ENCODE measurements at places on chromosomes 13 and 19. TPM values are rescaled to one million over a fixed set of nuclear protein-coding genes. Genes with fewer than 3 reads are reported as not detected.

- no peak for DNase-seq
These were observed 56.1 kb downstream of the KDM4B start for GRCh38 chr19:5025027-5025426.

ALDH16A1 gene
- 94.0 TPM for total RNA-seq

- DNase-seq = peak; percentile 76
These were observed at the start of gene MAST3 for GRCh38 chr19:18097217-18097992. TSS of gene MAST3 (plus strand) at chr19:18097778. CDS start at chr19:18097793, 15 bp downstream.

SLC10A2 gene
- total RNA-seq = not detected

S1PR5 gene
- total RNA-seq = 0.27 TPM

DNA sequence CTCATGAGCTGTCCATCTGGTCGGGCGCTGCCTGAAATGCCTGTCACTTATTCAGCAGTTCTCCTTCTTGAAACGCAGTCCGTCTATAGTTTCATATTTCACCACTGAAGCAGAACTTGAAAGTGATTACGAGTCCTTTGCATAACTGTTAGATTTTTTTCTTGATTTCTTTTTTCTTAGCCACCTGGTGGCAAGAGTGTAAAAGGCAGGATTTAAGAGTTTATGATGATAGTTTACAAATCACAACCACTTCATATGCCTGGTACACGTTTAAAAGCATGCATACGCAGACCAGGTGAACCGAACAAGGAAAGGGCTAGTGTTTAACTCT lies 45.8 kb downstream of the GGACT start:
- peak; percentile 40 for DNase-seq

- no peak for DNase-seq
These were observed 58.5 kb downstream of the TRPM4 start for GRCh38 chr19:49216071-49216470.

FBXO17 gene
- total RNA-seq = 0.27 TPM

PIK3R2 gene
- 19.9 TPM for total RNA-seq

SMIM44 gene
- not detected for total RNA-seq

GRCh38 chr13:48818495-48819356 lies 157.0 kb upstream of the FNDC3A start:
- DNase-seq = no peak

SLC1A6 gene
- total RNA-seq = 15.3 TPM

- DNase-seq = peak; percentile 72
These were observed 39.1 kb downstream of the GPR12 start for GRCh38 chr13:26721251-26722121.

DNA sequence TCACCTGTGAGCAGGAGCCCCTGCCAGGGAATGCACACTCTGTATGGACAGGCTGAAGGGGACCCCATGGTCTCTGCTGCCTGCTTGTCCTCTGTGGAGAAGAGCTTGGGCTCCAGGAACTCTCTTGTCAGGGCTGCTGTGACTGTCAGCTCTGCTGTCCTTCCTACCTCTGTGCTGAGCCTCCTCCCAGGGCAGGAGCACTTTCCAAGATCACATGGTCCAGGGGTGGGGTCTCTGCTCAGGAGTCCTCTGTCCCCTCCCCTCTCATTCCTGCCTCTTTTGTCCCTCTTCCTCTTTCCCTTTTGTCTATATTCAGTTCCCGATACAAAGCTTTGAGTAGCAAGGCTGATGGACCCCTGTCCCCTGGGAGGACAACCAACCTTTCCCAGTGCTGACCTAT lies at the start of gene CEACAM7:
Gene CEACAM7 (minus strand): TSS at position 173 of the 400 bp plus-strand sequence. CDS start 105 bp downstream, at position 68.
- DNase-seq = no peak

GRCh38 chr19:16519230-16519687 lies 23.0 kb downstream of the CHERP start:
- DNase-seq = no peak

DNA sequence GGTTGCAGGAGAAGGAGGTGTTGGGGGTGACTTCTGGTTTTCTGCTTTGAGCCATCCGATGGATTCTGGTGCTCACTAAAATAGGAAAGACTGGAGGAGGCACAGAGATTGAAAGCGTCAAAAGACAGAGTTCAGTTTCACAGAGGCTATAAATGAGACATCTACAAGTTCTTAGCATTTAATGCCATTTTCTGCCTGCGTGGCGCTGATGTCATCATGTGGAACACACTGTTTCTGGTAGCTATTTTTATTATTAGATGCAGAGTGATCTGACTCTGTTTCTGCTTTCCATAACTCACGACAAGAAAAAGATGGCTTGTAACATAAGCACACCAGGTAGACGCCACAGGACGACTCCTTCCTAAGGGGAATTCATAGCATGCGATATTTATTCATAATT lies 3.3 kb upstream of the SLC39A3 start:
- DNase-seq = no peak

DNA sequence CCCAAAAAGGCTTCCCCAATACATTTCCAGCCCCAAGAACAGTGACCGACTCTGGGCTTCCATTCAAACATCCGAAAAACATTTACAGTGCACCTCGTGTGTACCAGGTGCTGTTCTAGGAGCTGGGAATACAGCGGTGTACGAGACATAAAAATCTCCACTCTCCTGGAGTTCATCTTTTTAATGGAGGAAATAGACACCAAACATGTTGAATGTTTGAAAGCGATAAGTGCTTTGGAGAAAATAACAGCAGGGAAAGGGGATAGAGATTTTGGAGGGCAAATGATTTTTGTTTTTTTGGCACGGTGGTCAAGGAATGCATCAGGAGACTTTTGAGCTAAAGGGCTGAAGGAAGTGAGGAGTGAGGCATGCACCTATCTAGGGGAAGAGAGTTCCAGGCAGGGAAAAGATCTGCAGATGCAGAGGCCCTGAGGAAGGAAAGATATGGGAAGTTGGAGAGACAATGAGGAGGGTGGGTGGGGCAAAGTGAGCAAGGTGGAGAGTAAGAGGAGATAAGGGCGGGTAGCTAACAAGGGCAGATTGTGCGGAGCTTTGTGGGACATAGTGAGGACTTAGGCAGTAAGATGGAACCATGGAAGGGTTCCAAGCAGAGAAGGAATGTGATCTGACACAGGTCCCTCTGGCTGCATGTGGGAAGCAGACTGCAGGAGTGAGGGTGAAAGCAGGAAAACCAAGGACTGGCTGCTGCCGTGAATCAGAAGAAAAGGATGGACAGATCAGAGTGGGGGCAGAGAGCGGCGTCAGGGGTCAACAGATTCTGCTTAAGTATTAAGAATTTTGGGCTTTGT lies 703 bp upstream of the FBL start:
- DNase-seq = no peak

DNA sequence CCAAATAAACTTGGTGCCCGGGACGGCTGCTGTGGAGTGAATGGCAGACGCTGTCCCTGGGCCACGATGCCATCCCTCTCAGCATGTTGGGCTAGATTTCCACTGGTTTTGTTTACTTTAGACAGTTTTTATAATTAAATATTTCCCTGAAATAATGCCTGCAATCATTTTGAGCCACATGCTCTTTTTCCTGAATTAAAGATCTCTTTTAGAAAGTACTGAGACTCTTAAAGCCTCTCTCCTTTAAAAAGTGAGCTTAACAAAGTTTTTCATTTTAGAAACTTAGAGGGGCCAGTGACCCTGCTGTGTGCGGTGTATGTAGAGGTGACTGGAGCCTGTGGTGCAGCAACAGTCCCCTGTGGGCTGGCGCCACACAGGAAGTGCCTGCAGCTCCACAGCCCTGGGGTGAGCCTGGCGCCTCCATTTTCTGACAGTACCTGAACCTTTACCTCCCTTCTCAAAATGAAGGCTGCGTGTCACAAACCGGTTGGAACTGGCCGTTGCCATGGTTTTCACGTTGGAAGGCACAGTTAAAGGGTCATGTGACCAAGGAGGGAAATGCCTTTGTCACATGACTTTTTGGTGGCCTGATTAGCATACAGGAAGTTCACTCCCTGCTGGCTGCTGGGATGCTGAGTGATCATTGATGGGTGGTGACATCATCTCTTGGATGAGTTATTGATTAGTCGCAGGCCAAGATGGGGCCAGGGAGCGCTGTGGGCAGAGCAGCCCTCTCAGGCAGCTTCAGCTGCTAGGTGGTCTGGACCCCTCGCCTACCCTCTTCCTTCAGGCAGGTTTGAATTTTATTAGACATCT lies 26.3 kb downstream of the TSSK6 start:
- DNase-seq = peak; percentile 78

- no peak for DNase-seq
These were observed 1169.7 kb downstream of the DIAPH3 start for GRCh38 chr13:58994077-58994476.

- no peak for DNase-seq
These were observed 6.1 kb downstream of the RNF6 start for GRCh38 chr13:26216042-26216441.

ZNF541 gene
- under 0.01 TPM for total RNA-seq

DNA sequence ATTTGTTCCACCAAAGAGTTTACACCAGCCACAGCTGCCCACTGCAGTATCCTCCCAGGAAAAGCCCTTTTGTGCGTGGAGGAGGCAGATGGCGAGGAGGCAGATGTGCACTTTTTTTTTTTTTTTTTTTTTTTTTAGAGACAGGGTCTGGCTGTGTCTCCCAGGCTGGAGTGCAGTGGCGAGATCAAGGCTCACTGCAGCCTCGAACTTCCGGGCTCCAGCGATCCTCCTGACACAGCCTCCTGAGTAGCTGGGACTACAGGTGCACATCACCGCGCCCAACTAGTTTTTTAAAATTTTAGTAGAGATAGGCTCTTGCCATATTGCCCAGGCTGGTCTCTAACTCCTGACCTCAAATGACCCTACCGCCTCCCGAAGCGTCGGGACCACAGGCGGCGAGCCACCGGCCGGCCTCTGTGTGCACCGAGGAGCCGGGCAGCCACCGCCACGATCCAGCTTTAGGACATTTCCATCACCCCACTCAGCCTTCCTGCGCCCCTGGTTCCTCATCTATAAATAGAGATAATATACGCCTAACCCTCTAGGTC lies 563 bp upstream of the PDCD5 start:
- DNase-seq = no peak

DNA sequence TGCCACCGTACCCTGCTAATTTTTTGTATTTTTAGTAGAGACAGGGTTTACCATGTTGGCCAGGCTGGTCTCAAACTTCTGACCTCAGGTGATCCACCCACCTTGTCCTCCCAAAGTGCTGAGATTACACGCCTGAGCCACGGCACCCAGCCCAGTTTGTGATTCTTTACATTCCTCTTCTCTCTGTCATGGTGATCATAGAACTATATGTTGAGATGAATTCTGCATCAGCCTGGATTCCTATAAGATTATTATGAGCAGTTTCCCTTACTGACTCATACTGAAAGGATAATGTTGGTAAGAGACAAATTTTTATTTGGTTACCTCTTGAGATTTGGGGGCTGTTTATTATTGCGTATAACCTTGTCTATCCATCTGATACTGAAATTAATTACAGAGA lies 121.5 kb upstream of the CSNK1A1L start:
- no peak for DNase-seq

DNA sequence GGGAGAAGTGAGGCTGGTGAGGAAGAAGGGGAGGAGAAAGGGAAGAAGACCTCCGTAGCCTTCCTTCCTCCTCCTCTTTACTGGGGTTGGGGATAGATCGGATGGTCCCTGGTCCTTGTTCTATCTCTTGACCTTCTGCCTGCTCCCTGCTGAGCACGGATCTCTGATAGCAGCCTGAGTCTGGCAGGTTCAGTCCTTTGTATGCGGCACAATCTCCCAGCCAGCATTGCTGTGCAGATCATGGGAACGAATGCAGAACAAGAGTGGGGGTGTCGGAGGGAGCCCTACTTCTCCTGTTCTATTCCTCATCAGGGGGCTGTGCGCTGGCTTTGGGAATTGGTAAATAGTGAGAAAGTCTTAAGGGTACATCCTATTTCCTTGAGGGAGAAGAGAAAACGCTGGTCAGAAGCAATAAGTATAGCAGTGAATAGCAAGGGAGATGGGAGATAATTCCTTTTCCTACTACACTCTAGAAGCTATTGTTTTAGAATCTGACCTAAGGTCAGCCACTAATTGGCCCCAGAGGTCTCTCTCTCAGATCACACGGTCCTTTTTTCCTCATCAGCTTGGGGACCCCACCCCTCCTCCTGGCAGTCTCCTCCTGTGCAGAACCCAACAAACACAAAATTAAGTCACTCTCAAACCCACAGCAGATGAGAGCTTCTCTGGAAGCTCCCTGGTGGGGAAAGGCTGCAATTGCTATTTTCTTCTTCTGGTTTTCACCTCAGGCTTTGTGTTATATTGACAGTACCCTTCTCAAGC lies 41.0 kb downstream of the KL start:
- no peak for DNase-seq

- DNase-seq = no peak
These were observed 232.8 kb downstream of the DACH1 start for GRCh38 chr13:71634182-71634581.

DNA sequence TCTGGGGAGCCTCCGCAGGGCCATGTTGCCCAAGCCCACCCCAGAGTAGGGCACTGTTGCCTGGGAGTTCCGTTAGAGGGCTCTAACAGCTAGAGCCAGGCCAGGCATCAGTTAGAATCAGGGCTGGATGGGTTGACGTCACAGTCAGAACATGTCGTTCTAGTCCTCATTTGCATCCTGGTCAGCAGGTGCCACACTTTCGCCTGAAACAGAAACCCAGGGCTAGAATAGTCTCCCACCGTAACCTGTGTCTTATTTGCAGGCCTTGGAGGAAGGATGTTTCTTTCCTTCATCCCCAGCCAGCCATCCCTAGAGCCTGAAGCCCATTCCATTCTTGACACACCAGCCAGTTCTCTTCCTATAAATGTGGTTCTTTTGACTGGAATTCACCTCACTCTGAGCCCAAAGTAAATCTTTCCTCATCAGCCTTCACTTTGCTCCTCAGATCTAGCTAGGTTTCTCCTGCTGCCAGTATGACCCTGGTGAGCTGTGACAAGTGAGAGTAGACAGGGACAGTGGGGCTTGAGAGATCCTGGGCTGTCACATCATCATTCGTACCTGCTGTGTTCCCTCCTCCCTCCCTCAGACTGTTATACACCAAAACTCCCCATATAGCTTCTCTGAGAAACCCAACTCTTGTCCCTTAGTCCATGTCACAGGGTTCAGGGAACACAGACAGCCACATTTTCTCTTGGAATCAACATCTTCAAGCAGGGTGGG lies 12.2 kb upstream of the CCDC97 start:
- no peak for DNase-seq

Measured in hematopoietic multipotent progenitor cell (in vitro differentiated cells).